ENCODE measurements at places on chromosomes 3 and 15. TPM values are rescaled to one million over a fixed set of nuclear protein-coding genes. Genes with fewer than 3 reads are reported as not detected.

NPAP1 gene
- not detected for total RNA-seq

NMNAT3 gene
- total RNA-seq, result 1.1 TPM

CAND2 gene
- 13.1 TPM for total RNA-seq

DNAJA4 gene
- total RNA-seq, result 3.9 TPM

FOXB1 gene
- not detected for total RNA-seq

PPP1R14D gene
- total RNA-seq, result not detected

IL1RAP gene
- total RNA-seq, result 19.9 TPM

ADAMTS17 gene
- 0.16 TPM for total RNA-seq

GNAT1 gene
- total RNA-seq, result not detected

GOLGA8R gene
- 1.8 TPM for total RNA-seq

EPHB3 gene
- total RNA-seq, result 13.6 TPM

CADPS gene
- total RNA-seq, result 7.0 TPM

STAB1 gene
- total RNA-seq, result 0.73 TPM

TGFBR2 gene
- 132 TPM for total RNA-seq

SPRED1 gene
- 106 TPM for total RNA-seq

C3orf80 gene
- 0.61 TPM for total RNA-seq

DPPA4 gene
- 2.3 TPM for total RNA-seq

ISLR gene
- 194 TPM for total RNA-seq

UCN2 gene
- total RNA-seq, result 2.6 TPM

OGG1 gene
- total RNA-seq, result 38.3 TPM

CCR3 gene
- not detected for total RNA-seq

CA12 gene
- total RNA-seq, result 72.9 TPM

ARHGEF26 gene
- 1.3 TPM for total RNA-seq

NKIRAS1 gene
- total RNA-seq, result 21.7 TPM

LRRC34 gene
- 3.4 TPM for total RNA-seq

SLC7A14 gene
- 3.6 TPM for total RNA-seq

ZMYND10 gene
- total RNA-seq, result 0.65 TPM

KBTBD13 gene
- total RNA-seq, result not detected

CCDC13 gene
- total RNA-seq, result 0.16 TPM

PTH1R gene
- total RNA-seq, result 11.0 TPM

CHRD gene
- 0.36 TPM for total RNA-seq

LNP1 gene
- 4.1 TPM for total RNA-seq

CLDN18 gene
- total RNA-seq, result not detected

CCNB2 gene
- total RNA-seq, result 6.2 TPM

CP gene
- 0.61 TPM for total RNA-seq

DCBLD2 gene
- total RNA-seq, result 92.2 TPM

SLC28A2 gene
- not detected for total RNA-seq

FSIP1 gene
- 15.4 TPM for total RNA-seq

APOD gene
- 12.0 TPM for total RNA-seq
